Camera-type eye (tissue), 1 donor: ENCODE measurements at places on chromosomes 5 and 9. TPM values are rescaled to one million over a fixed set of nuclear protein-coding genes. Genes with fewer than 3 reads are reported as not detected.

Gene MIGA2
- total RNA-seq = 36.0 TPM

Gene HAND1
- total RNA-seq = not detected

Gene PCDHB3
- 10.6 TPM for total RNA-seq

Gene MRPL41
- 18.1 TPM for total RNA-seq

Gene RMI1
- 22.7 TPM for total RNA-seq

Gene TMOD1
- total RNA-seq = 13.4 TPM

Gene FBN2
- 145 TPM for total RNA-seq

Gene RASGRF2
- total RNA-seq = 55.9 TPM

Gene LIX1
- 3.2 TPM for total RNA-seq

Gene UGT3A1
- 1.4 TPM for total RNA-seq

Gene WDR31
- 17.2 TPM for total RNA-seq

Gene P4HA2
- 61.8 TPM for total RNA-seq

Gene SLC36A2
- not detected for total RNA-seq

Gene CDH9
- total RNA-seq = 1.6 TPM

Gene MARVELD2
- 4.1 TPM for total RNA-seq

Gene ZFAND5
- total RNA-seq = 273 TPM

Gene SPINK4
- total RNA-seq = not detected

Gene ORM2
- total RNA-seq = not detected
